NCI-H1930 (cell line): ENCODE measurements at places on chromosomes 12 and 14.

GRCh38 chr14:37545174-37545573 is 49.9 kb downstream of the FOXA1 start:
- no peak for DNase-seq

GRCh38 chr14:65312859-65313258 is 99.7 kb upstream of the FUT8 start:
- DNase-seq = no peak

DNA sequence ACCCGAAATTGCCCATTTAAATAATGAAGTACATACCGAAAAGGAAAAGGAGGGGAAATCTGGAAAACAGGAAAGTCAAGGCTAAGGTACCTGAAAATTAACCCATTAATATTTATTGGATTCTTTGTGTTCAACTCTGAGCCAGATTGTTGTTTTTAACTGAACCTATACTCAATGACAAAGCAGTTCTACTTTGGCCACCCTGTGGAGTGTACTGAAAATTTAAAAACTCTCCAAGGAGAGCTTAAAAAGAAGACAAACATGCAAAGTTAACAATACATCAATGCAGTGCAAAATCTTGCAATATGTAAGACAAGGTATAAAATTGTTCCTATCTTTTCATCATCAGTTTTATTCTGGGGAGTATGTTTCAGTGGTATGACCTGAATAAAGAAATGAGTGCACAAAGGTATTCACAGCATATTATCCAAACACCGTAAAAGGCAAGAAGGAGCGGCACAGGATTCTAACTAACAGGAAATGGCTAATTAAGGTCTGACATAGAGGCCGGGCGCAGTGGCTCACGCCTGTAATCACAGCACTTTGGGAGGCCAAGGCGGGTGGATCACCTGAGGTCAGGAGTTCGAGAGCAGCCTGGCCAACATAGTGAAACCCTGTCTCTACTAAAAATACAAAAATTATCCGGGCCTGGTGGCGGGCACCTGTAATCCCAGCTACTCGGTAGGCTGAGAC is 1.7 kb downstream of the USP44 start:
- no peak for DNase-seq

DNA sequence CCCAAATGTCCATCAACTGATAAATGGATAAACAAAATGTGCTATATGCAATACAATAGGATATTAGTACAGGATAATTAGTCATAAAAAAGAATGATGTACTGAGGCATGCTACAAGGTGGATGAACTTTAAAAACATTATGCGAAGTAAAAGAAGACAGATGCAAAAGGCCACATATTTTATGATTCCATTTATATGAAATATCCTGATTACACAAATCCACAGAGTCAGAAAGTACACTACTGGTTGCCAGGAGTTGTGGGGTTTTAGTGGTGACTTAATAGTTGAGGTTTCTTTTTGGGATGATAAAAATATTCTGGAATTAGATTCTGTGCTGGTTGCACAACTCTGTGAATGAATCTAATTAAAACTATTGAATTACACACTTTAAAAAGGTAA is 12.6 kb downstream of the TRIM9 start:
- no peak for DNase-seq

DNA sequence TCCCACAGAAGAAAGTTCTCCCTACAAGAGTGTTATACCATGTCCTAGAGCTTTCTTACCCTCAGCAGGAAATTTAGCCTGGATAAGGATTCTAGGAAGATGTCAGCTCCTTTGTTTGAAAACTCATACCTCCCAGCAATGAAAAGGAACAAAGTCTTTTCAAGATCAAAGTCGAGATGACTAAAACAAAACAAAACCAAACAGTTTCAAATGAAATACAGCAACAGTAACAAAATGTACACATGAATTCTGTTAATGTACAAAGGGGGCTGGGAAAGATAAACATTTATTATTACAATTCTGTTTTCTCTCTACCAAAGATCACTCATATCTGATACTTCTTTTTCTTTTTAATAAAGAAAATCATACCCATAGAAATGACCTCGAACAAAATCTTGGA is 36.8 kb downstream of the SPX start:
- no peak for DNase-seq

DNA sequence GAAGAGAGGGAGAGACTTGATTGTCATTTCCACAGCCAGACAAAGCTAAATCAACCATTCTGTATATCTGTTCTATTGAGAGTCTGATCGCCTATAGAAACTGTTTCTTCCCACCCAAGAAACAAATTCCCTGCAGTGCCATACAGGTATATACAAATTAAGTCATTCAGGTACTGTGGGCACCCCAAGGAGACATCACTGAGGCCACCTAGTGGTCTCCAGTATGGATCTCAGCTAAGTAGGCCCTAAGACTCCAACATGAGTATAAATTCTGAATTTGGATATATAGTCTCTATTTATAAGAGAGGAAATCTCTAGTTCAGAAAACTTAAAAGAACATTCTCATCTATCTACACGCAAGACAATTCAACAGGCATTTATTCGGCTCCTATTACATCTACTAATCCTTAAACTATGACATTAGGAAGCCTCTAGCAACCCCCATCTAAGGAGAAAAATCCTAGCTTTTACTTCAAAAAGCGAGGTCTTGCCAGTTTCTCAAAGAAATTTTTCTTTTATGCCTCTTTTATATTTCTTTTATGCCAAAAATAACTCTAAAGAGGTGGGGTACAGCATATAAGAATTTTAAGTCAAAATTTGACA is 62.6 kb downstream of the DCAF5 start:
- no peak for DNase-seq

- no peak for DNase-seq
These were observed 225.8 kb upstream of the PLXNC1 start for GRCh38 chr12:93922583-93923006.

DNA sequence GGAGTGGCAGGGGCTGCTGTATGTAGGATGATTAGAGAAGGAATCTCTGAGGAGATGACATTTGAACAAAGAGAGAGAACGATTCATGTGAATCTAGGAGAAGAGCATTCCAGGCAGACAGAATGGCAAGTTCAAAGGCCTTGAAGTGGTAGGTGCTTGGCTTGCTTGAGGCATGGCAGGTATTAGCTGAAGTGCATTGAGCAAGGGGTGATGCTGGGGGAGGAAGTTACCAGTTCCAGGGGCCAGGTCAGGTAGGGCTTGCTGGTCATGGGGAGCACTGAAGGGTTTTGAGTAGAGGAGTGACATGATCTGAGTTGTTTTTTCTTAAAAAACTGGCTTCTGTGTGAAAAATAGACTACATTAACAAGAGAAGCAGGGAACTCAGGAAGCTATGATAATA is 71.8 kb downstream of the SPATS2 start:
- no peak for DNase-seq

DNA sequence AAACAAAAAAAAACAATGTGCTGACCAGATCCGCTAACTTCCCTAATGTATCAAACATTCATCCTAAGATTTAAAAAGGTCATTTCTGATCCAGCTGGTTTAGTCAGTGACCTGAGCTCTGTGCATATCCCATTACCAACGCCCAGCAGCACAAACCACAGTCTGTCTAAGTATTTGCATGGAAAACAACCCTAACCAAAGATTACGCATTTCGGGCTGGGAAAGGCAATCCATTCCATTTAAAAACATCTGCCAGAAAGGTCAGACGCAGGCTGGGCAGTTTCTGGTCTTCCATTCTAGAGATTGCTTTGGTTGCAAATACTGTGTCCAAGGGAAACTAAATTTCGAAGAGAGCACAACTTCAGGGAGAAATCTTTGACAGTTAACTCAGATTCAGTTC is 234.9 kb downstream of the FLRT2 start:
- DNase-seq = no peak

- DNase-seq = no peak
These were observed 183.7 kb downstream of the DACT1 start for GRCh38 chr14:58821421-58821820.
